ENCODE measurements at places on chromosomes 3 and 15.

GRCh38 chr15:75195766-75196241 is 5.9 kb upstream of the C15orf39 start:
- DNase-seq = no peak

GRCh38 chr3:102135316-102135715 is 286.0 kb downstream of the NFKBIZ start:
- DNase-seq = no peak

- DNase-seq = no peak
Observed at GRCh38 chr3:166283840-166284239, 446.6 kb upstream of the BCHE start.

GRCh38 chr15:76823890-76824289 is 81.2 kb downstream of the SCAPER start:
- no peak for DNase-seq

All from stimulated activated CD4-positive, alpha-beta T cell treated with anti-CD3 and anti-CD28 coated beads, Interleukin-12 subunit alpha, Interleukin-12 subunit beta, amount 100 ng/mL, for 48 hours (primary cell).